Left lobe of liver (tissue), 2 donors: ENCODE measurements at places on chromosomes 11 and 22.
A peak's percentile ranks its signal among the peaks of the same experiment; 100 is the strongest.

DNA sequence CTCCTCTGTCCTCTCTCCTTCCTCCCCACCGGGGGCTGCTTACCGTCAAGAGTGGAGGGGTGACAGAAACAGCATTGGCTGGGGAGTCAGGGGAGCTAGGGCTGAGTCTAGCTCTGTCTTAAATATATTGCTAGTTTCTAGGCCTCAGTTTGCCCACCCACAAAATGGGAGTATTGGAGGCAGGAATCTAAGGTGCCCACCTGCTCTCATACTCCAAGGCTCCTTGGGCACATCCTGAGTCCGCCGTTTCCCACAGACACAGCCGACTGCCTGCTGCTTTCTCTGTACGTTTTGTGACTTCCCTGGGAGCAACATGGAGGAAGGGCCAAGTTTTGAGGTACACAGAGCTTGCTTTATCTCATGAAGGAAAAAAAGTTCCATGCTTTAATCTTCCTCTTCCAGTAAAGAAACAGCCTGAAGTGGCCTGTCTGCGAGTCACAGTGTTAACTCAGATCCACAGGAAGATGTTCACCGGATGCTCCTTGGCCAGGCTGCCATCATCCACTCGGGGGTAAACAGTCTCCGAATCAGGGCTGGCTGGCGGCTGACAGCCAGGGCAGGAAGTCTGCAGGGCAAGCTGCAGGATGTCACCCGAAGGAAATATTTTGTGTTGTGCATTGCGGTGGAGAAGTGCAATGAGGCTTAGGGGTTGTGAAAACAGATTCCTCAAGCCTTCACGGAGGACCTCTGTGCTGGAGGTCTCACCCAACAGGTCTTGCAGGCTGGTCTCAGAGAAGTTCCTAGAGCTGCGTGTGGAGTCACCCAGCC is 11.0 kb upstream of the CERK start:
- no peak for DNase-seq

DNA sequence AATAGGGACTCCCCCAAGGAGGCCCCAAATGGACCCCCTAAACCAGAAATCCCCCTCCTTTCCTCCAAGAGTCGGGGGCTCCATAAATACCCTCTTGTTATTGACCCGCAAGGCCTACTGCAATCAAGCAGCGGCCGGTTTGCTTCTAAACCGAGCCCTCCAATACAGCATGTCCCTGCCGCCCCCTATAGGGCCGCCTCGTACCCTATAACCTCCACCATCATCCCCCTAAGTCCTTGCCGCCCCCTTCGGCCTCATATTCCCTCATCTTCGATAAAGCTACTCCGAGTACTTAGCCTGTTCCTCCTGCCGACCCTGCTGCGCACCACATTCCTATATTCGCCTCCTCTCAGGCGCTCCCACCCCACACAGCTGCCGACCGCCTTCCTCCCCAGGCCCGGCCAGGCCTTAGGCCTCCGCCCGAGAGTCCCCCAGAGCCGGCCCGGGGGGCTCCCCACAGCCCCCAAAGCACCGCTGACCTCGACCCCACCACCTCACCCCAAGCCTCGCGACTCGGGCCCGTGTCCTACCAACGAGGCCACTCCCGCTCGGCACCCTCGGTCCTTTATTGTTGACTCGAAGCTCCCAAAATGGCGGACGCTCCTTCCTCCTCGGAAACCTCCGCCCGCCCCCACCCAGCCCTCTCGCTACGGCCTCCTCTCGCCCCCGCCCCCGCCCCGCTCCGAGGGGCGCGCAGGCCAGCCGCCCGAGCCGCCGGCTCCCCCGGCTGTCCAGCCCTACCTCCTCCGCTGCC is 430 bp downstream of the DDX6 start:
- no peak for DNase-seq

DNA sequence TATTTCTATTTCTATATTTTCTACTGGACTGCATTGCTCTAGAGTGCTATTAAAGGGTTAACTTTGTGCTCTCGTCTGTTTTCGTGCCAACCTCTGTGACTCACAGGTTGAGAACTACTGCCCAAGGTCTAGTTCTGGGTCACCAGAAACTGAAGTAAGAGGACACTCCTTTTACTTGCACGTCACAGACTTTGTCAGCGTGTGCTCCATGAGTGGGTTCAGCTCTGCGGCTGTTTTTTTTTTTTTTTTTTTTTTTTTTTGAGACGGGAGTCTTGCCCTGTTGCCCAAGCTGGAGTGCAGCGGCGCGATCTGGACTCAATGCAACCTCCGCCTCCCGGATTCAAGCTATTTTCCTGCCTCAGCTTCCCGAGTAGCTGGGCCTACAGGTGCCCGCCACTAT is 49.8 kb downstream of the CLMP start:
- DNase-seq: no peak

GRCh38 chr11:45934580-45935318 is 12.3 kb downstream of the LARGE2 start:
- DNase-seq: peak; percentile 74

DNA sequence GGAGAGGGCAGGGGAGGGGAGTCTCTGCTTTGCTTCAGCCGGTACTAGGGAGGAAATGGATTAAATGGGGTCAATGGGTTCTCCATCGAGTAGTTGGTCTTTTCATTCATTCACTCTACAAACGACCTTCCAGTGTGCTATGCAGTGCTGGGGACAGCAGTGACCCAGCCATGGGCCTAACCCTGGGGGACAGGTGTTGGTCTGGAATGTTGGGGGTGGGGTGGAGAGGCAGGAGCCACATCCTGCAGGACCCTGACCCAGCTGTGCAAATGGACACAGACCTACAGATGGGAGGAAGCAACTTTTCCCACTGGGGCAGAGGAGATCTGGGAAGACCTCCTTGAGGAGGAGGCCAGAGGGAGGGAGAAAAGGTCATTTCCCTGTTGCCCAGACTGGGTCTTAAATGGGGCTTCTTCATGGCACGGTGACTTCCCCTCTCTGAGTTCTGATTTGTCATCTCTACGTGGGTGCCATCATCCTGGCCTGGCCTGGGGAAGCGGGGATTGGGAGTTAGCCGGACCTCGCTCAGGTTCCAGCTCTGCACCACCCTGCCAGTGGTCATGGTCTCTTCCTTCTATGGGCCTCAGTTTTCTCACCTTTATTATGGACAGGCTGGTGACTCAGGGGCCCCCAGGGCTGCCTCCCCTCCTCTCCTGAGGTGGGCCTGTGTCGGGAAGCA is 2.0 kb downstream of the CYTH4 start:
- DNase-seq: no peak

DNA sequence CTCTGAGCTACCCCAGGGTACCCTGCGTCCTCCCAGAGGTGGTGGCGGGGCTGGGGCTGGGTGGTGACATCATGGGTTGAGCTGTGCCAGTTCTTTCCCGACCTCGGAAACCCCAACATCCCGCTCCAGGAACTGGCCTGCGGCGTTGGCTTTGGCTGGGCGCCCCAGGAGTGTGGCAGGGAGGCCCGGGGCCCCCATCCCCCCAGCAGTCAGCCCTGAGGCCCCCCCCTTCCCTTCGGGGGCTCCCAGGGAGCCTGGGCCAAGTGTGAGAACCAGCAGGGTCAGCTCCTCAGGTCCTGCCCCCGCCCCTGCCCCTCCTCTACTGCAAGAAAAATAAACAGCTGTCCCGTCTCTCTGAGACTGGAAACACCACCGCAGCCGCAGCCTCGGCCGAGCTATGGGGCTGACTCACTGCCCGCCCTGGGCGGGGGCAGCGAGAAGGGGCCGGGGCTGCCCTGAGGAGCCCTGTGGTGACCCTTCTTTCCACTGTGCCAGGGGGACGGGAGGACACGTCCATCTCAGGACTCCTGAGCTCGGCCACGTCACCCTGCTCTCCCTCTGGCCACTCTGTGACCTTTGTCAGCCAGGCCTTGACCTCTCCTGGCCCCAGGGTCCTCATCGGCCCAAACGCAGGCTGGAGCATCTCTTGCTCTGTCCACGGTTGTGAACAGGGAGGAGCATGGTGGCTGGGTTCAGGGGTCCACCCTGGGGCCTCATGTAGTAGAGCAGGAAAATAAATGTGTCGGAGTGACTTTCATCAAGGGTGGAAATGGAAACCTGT is 73.4 kb downstream of the WNT7B start:
- DNase-seq: no peak

DNA sequence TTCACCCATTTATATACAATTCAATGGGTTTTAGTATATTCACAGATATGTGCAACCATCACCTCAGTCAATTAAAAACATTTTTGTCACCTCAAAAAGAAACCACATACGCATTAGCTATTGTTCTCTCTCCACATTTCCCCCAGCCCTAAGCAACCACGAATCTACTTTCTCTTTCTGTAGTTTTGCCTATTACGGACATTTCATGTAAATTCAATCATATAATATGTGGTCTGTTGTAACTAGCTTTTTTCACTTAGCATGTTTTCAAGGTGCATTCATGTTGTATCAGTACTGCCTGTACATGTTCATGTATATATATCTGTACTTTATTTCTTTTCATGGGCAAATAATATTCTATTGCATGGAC is 104.7 kb upstream of the RRM1 start:
- no peak for DNase-seq
